ENCODE measurements at places on chromosomes 12 and 14. TPM values are rescaled to one million over a fixed set of nuclear protein-coding genes. Genes with fewer than 3 reads are reported as not detected.

KRT80 gene
- total RNA-seq: not detected

CCDC175 gene
- total RNA-seq: not detected

ESR2 gene
- total RNA-seq: 8.2 TPM

CAPS2 gene
- 3.1 TPM for total RNA-seq

DNA sequence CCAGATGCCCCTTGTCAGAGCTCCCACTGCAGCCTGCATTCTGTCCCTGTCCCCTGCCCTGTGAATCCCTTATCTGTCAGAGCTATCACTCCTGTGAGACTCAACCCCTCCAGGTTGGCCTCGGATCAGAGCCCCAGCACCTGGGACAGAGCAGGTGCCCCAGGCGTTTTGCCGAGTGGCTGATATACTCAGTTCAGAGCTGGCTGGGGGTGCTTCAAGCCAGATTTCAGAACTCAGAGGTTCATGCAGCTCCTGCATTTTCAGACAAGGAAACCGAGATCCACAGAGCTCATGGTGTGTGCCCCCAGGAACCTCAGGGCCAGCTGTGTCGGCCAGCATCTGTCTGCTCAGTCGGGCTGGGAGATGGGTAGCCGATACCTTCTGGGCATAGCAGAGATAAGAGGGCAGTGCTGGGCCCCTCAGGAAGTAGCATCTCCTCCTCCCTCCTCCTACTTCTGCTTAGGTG is 228.0 kb upstream of the RTL1 start:
- H3K36me3 ChIP-seq: no peaks in the 10 kb centered on the region
- H3K4me3 ChIP-seq: no peak overlapping the region
- H3K27ac ChIP-seq: no peak overlapping the region
- DNase-seq: no peak

DNA sequence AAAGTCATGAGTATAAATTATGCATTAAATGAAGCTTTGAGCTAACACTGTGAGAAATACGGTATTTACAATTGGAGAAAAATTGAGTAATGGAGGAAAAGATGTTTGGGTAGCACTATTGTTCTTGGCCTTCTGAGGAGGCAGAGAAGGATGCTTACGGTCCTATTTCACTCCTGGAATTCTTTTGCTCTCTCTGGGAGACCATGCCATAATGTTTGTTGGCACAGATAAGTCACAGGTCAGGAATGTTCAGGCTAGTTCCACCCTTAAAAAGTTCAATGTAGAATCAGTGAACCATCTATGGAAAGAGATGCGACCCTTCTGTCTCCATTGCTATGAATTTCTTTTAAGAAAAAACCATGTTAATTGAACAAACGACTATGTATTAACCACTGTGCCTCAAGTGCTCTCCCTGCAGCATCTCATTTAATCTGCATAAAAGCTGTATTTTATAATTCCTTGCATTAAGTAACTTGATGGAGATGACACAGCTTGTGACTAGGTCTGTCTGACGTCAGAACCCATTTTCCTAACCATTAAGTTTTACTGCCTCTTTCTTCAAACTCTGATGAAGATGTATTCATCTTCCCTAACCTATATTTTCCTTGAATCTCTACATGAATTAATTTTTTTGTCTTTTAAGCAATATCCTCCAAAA is 9.5 kb downstream of the BATF start:
- no peak for DNase-seq
- H3K27ac ChIP-seq: no peak overlapping the region
- H3K4me3 ChIP-seq: no peak overlapping the region
- H3K4me1 ChIP-seq: no peaks in the 10 kb centered on the region
- no peaks in the 10 kb centered on the region for H3K27me3 ChIP-seq
- H3K36me3 ChIP-seq: no peaks in the 10 kb centered on the region

DNA sequence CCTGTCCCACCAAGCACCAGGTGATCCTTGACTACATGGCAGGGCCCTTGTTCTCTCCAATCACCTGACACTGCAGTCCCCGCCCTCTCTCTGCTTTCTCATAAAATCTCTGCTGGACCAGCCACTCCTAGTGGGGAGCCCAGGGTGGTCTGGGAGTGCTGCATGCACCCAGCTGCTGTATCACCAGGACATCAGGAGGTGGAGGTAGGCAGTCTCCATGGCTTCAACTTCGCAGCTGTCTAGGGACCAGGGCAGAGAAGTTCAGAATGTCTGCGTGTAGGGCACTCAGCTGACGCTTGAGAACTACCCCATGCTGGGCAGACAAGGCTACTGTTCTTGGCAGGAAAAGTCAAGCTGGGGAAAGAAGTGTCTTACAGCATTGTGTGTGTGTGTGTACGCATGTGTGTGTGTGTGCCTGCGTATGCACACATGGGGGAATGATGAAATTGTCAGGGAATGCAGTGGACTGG is 2.6 kb downstream of the WSCD2 start:
- no peaks in the 10 kb centered on the region for H3K27me3 ChIP-seq
- no peak overlapping the region for H3K4me3 ChIP-seq
- no peaks in the 10 kb centered on the region for H3K36me3 ChIP-seq
- no peaks in the 10 kb centered on the region for H3K4me1 ChIP-seq
- no peak overlapping the region for H3K27ac ChIP-seq
- DNase-seq: no peak

DNA sequence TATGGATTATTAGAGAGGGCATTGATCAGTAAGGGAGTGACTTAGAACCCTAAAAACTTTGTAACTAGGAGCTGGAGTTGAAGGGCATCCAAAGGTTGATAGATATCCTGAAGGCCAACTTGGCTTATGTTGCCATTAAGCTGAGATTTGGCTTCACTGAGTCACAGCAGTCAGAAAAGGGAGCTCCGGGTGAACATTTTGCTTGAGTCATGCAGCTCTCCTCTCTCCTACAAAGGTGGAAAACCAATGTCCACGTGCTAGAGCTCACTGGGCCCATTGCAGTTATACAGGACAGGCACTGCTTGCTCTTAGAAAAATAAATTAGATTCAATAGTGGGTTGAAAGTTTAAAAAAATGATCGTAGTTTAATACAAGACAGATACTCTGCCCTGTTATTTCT is 87.3 kb upstream of the LRIG3 start:
- H3K36me3 ChIP-seq: no peaks in the 10 kb centered on the region
- no peak overlapping the region for H3K27ac ChIP-seq
- H3K4me1 ChIP-seq: no peaks in the 10 kb centered on the region
- DNase-seq: no peak
- H3K4me3 ChIP-seq: no peak overlapping the region

- no peak overlapping the region for H3K27ac ChIP-seq
- no peaks in the 10 kb centered on the region for H3K36me3 ChIP-seq
- no peaks in the 10 kb centered on the region for H3K4me1 ChIP-seq
- DNase-seq: no peak
- no peaks in the 10 kb centered on the region for H3K27me3 ChIP-seq
- no peak overlapping the region for H3K4me3 ChIP-seq
These were observed 13.7 kb downstream of the RNF41 start for GRCh38 chr12:56208006-56208405.

- no peaks in the 10 kb centered on the region for H3K4me1 ChIP-seq
- DNase-seq: no peak
- no peak overlapping the region for H3K4me3 ChIP-seq
- no peak overlapping the region for H3K27ac ChIP-seq
- H3K36me3 ChIP-seq: no peaks in the 10 kb centered on the region
- peaks cover 6% of the 10 kb centered on the region for H3K27me3 ChIP-seq
These were observed 24.4 kb upstream of the TBX5 start for GRCh38 chr12:114430306-114430705.

DNA sequence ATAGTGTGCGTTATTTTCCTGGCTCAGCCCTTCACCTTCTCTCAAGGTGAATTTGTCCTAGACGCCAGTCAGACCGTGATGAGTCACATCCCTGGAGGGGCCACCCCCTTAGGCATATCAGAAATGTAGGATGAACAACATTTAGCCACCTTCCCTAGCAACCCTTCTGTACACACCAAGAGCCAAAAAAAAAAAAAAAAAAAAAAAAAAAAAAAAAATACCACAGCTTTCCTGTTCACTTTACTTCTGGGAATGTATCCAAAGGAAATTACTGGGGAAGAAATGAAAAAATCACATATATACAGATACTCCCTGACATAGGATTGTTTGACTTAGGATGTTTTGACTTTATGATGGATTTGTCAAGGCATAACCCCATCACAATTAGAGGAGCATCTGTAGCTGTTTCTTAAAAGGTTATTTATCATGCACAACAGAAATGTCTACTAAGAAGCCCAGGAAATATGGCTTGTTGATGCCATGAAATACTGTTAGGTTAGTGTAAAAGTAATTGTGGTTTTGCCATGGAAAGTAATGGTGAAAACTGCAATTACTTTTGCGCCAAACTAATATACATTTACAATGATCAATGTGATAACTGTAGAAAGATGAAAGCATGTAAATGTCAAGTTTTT is 68.2 kb upstream of the BDKRB2 start:
- H3K4me1 ChIP-seq: no peaks in the 10 kb centered on the region
- no peak overlapping the region for H3K27ac ChIP-seq
- H3K27me3 ChIP-seq: no peaks in the 10 kb centered on the region
- H3K36me3 ChIP-seq: no peaks in the 10 kb centered on the region
- no peak overlapping the region for H3K4me3 ChIP-seq

- no peak for DNase-seq
- no peaks in the 10 kb centered on the region for H3K36me3 ChIP-seq
- no peak overlapping the region for H3K4me3 ChIP-seq
- H3K27me3 ChIP-seq: no peaks in the 10 kb centered on the region
These were observed 3.1 kb downstream of the PFKM start for GRCh38 chr12:48122065-48122834.

All from uterus (tissue), 4 donors.